NCI-H2081 (cell line): ENCODE measurements at places on chromosomes 13 and 19.

DNA sequence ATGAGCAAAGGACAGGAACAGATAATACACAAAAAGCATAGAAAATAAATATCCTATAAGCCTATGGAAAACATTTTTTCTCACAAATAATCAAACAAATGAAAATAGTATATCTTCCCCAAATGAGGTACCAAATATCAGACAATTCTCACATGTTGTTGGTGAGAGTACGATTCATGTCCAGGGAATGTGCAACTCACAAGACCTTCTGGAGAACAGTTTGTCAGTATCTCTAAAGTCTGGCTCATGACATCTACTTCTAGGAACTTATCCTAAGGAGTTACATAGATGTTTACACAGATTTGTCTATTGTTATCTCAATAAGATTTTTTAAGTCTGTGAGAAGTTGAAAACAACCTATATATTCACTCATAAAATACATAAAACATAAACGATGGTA lies 80.3 kb upstream of the ARHGEF7 start:
- no peak for DNase-seq

DNA sequence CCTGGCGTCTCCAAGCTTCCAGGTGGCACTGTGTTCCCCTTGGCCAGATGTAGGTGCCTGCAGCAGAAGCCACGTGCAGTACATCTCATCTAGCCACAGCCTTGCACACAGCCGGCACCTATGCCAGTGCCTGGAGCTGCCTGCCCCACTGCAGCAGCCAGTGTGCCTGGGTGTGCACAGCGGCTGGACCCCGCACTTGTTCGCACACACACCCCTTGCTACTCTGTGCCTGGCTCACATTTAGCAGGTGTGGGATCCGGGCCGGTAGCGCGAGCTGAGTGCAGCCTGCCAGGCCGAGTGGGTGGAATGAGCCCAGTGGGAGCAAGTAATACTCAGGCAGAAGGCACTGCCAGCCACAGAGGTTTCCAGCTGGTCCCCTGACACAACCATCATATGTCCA lies 26.9 kb upstream of the RBM26 start:
- DNase-seq: no peak

GRCh38 chr13:86098511-86098910 lies 299.3 kb upstream of the SLITRK6 start:
- peak; percentile 42 for DNase-seq

- DNase-seq: no peak
Observed at GRCh38 chr13:105466376-105466775, 1069.1 kb downstream of the EFNB2 start.

- DNase-seq: peak; percentile 1
Observed at GRCh38 chr13:64529874-64530485, 2700.2 kb downstream of the PCDH9 start.

GRCh38 chr13:97068151-97068550 lies 73.9 kb upstream of the OXGR1 start:
- peak; percentile 82 for DNase-seq

DNA sequence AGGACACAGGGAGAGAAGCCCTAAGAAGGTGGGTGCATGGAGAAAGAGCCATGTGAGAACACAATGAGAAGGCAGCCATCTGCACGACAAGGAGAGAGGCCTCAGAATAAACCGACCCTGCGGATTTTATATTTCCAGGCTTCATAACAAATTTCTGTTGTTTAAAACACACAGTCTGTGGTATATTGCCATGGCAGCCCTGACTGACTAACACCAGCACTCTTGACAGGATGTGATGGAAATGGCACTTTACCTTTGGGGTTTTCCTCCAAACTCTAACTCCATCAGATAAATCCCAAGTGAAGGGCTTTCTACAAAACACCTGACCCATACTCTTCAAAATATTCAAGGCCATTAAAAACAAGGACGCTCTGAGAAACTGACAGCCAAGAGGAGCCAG lies 13.2 kb upstream of the MED4 start:
- DNase-seq: no peak

- no peak for DNase-seq
Observed at GRCh38 chr13:21850013-21851006, 179.4 kb downstream of the FGF9 start.

DNA sequence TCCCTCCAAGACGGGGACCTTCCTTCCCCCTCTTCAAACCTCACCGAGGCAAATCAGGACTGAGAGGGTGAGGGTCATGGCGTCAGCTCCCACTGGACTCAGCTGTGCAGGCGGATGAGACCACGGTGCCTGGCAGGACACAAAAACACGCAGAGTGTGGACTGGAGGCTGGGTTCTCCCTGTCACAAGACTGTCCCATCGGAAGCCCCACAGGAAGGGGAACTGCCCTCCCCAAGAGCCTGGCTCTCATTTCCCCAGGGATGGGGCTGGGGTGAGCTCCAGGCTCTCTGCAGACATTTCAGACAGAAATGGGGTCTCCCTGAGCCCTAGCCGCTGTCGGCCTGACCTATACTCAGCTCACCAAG lies at the start of gene LILRB5:
Gene LILRB5 (minus strand): TSS at position 158 of the 365 bp plus-strand sequence. CDS start 80 bp downstream, at position 78.
- no peak for DNase-seq

GRCh38 chr19:53906211-53907192 lies 2.6 kb upstream of the CACNG7 start:
- DNase-seq: no peak

GRCh38 chr19:10184636-10185035 lies 10.1 kb downstream of the DNMT1 start:
- DNase-seq: no peak

DNA sequence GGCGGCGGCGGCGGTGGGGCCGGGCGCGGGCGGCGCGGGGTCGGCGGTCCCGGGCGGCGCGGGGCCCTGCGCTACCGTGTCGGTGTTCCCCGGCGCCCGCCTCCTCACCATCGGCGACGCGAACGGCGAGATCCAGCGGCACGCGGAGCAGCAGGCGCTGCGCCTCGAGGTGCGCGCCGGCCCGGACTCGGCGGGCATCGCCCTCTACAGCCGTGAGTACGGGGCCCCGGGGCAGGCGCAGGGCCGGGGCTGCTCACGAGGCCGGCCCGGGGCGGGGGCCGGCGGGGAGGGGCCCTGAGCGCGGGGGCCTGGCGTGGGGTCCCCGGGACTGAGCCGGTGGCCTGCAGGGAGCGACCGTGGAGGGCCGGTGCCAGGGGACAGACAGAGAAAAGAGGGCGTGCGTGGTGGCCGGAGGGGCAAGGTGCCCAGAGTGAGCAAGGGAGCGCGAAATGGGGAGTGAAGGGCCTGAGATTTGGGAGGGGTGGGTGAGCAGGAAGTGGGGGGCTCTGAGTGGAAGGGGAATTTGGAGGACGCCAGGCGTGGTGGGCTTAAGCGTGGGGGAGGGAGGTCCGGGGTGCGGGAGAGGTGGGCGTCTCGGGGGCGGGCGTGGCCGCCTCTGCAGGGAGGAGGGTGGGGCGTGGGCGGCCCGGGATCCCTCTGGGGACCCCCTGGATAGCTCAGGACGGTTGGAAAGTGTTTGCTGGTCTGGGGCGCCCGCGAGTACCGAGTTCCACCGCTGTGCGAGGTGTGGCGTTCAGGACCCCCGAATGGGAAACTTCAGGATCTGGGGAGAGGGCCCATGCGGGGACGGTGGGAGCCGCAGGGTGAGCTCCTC lies 575 bp downstream of the CARM1 start:
- peak; percentile 31 for DNase-seq

GRCh38 chr13:73751290-73751689 lies 382.9 kb downstream of the KLF12 start:
- no peak for DNase-seq

DNA sequence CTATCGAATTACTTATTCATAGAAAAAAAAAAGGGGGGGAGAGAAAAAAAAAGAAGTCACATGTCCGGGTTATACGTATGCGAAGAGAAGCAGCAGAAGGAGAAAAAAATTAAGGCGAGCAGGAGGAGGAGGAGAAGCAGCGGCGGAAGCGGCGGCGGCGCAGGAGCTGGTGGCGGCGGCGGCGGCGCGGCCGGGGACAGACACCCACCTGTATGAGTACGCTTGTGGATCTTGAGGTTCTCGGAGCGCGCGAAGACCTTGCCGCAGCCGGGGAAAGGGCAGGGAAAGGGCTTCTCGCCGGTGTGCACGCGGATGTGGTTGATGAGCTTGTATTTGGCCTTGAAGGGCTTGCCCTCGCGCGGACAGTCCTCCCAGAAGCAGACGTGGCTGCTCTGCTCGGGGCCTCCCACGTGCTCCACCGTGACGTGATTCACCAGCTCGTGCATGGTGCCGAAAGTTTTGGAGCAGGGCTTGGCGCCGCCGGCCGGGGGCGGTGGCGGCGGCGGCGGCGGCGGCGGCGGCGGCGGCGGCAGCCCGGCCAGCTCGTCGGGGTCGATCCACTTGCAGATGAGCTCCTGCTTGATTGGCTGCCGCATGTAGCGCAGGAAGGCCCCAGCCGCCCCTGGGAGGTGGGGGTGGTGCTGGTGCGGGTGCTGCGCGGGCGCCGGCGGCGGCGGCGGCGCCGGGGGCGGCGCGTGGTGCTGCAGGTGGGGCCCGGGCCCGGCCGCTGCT lies 1.5 kb downstream of the ZIC5 start:
- peak; percentile 54 for DNase-seq

DNA sequence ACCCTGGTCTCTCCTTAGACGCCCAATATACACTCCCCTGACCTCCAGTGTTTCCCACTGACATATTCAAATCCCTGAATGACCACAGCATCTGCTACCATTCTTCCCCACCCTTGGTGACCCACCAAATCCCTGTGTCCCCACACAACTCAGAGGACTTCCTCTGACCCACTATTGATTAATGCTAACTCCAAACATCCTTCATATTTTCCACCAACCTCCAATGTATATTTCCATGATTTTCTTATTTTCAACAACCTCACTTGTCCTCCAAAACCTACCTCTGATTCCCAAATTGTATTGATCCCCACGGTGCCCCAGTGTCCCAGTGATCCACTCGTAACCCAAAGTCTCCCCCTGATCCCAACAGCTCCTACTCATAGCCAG lies 526 bp upstream of the DMWD start:
- DNase-seq: no peak

DNA sequence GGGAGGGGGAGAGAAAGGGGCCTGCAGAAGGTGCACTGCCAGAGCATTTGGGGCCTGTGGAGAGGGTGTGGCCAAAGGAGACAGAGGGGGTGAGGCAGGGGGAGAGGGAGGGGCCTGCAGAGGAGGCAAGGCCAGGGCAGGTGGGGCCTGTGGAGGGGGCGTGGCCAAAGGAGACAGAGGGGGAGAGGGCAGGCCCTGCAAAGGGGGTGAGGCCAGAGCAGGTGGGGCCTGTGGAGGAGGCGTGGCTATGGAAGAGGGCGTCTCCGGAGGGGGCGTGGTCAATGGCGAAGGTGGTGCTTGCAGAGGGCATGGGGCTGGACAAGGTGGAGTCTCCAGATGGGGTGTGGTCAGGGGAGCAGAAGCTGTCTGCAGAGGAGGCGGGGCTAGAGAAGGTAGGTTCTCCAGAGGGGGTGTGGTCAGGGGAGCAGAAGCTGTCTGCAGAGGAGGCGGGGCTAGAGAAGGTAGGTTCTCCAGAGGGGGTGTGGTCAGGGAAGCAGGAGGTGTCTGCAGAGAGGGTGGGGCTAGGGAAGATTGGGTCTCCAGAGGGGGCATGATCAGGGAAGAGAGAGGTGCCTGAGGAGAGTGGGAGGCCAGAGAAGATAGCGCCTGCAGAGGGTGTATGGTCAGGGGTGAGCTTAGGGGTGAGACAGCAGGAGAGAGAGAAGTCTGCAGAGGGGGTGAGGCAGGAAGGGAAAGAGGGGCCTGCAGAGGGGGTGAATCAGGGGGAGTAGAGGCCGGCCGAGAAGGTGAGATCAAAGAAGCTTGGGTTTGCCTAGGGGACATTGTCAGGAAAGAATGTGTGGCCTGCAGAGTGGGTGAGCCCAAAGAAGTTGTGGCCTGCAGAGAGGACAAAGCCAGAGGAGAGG lies 3.4 kb downstream of the PRR36 start:
- no peak for DNase-seq

DNA sequence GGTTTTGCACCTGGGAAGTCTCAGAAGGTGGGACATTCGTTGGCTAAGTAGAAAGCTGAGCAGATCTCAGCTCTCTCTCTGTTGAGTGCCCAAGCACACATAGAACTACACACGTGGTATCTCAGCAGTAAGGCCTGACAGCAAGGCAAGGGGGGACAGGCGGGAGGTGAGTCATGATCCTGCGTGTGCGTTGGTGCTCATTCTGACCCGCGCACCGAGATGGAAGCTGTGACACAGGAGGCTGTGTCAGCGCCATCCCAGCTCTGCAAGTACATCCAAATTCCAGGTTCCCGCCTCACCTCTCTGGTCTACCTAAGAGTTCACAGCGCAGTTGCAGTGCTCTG lies 135.7 kb downstream of the USP12 start:
- no peak for DNase-seq

GRCh38 chr13:54241719-54242118 lies 1213.1 kb downstream of the OLFM4 start:
- peak; percentile 61 for DNase-seq

GRCh38 chr19:821825-822503 lies at the start of gene PLPPR3:
Gene PLPPR3 (minus strand): TSS chr19:821955. CDS start chr19:821559, 396 bp downstream.
- no peak for DNase-seq

GRCh38 chr19:33699754-33700407 lies 78.1 kb downstream of the CHST8 start:
- no peak for DNase-seq

DNA sequence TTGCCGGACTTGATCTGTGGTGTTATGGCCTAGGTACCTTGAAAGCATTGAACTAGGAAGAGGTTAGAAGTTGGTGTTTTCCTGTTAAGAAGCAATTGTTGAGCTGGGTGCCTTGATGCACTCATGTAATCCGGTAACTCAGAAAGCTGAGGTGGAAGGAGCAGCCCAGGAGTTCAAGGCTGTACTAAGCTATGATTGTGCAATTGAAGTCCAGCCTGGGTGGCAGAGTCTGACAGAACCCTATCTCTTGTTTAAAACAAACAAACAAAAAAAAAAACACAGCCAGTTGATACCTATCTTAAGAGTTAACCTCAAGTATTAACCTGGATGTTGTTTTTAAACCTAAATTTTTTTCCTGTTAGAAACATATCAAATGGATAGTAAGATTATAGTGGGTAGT lies 19.3 kb downstream of the SAFB start:
- no peak for DNase-seq

- no peak for DNase-seq
Observed at GRCh38 chr13:106205871-106206270, 329.6 kb downstream of the EFNB2 start.

DNA sequence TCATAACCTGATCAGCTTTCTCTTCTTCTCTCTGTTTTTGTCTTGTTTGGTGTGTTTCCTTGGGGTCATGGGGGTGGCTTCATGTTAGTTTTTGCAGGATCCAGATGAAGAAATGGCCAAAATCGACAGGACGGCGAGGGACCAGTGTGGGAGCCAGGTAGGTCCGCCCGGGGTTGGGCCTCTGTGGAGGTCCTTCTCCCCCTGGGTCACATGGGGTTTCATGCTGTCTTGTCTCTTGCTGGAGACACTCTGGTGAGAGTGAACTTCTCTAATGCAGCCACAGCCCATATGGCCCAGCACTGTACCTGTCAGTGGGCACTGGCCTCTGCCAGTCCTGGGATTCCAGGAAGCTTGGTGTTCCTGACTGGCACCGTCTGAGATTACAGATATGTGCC lies 1.1 kb downstream of the CCNE1 start:
- no peak for DNase-seq

DNA sequence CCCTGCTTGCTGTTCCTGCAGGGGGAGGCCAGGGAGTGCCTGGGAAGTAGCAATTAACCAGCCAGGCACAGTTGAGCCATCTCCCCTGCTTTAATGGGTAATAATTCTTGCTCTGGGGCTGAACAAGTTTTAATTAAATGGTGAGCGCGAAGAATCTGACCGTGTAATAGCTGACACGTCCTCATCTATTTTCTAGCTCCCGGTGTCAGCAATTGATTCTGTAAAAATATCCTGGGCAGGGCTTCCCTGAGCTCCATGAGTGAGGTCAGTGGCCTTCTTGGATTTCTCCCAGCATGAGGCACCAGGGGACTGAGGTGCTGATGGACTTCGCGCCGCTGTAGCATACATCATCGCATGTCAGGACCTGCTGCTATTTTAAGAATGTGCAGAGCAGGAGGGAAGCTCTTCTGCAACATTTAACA lies 26.9 kb downstream of the SIPA1L3 start:
- no peak for DNase-seq

GRCh38 chr13:79593121-79593520 lies 112.2 kb downstream of the NDFIP2 start:
- DNase-seq: no peak
